ENCODE measurements at places on chromosomes 12 and 14.

DNA sequence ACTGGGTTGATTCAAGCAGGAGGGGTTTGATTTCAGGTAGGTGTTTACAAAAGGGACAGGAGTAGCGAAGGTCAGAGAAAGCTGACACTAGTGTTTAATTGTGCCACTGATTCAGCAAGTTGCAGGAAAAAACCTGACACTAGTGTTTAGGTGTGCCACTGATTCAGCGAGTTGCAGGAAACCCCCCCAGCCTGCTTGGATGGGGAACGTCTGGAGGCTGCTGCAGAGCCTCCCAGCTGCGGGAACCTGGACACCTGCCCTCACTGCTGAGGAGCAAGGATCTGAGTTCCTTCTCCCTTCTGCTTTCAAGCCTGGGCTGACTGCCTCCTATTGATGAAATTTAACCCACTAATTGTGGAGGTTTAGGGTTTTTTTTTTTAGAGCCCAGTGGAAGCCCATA, 84.2 kb downstream of the AVPR1A start:
- no peak for DNase-seq

GRCh38 chr14:34691206-34691605, 23.2 kb downstream of the CFL2 start:
- no peak for DNase-seq

GRCh38 chr12:6765634-6766581, at the start of gene PTMS:
PTMS (plus strand) TSS chr12:6766363; CDS start chr12:6766706, 343 bp downstream.
- peak; percentile 38 for DNase-seq

- no peak for DNase-seq
Observed at GRCh38 chr14:105711044-105711620, 184.7 kb downstream of the TMEM121 start.

- no peak for DNase-seq
Observed at GRCh38 chr12:119910586-119910985, 33.5 kb upstream of the CIT start.
